Stimulated activated CD4-positive, alpha-beta T cell treated with anti-CD3 and anti-CD28 coated beads, Interleukin-12 subunit alpha, Interleukin-12 subunit beta, amount 100 ng/mL, for 4 hours (primary cell): ENCODE measurements at places on chromosomes 4 and X.

DNA sequence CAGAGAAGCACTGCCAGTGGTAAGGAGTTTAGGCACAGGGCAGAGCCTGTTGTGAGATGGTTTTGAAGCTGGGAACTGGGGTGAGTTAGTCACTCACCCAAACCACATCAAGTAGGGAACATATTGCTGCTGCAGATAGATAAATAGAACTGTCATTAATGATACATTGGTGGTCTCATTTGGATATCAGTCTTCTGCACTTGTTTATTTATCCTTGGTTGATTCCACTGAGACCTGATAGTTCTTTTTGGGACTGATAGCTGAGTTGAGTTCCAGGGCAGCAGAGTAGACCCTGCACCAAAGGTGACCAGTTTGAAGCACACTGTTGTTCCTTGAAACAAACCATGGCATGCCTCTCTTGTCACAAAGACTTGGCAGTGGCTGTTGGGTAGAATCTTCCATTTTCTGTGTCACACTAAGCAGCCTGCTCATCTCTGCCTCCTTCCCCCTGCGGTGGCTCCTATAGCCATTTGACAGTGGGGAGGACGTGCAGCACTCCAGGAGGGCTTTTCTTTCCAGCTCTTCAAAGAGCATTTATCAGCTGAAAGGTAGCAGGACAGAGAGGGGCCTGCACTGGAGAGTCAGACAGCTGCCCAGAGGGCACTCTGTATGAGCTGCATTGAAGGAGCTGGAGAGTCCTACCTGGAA is 59.7 kb upstream of the TMEM164 start:
- DNase-seq: no peak

DNA sequence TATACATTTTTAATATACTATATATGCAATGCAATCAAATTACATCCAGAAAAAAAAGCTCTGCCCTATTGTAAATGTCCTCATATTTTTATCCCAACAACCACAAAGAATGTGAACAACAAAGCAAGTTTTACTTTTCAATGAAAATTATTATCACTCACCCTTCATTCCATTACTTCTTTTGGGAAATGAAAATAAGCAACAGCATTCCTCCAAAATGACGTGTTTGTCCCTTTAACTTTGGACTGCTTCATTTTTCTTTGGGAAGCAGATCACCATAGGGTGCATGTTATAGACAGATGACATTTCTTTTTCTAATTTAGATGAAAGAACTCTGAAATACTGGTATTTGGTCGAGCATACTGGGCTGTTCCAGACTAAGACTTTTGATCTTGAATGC is 667.1 kb upstream of the BOD1L1 start:
- no peak for DNase-seq

- no peak for DNase-seq
Observed at GRCh38 chr4:128517739-128518510, 230.3 kb upstream of the PGRMC2 start.

DNA sequence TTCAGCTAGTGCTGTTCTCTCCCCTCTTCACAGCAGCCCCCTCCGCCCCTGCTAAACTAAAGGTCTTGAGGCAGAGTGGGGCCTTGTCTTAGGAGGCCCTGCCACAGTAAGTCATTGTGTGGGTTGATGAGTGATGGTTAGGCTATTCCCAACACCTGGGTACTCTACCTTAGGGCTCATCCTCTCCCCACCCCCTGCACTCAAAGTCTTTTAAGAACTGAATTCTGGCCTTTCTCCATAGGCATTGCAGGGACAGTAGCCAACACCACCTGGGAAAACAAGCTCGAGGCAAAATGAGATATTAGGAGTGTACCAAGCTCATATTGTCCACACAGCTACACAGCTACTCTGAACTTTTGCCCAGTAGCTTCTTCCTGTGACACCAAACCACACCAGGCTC is 42.5 kb downstream of the RAB40AL start:
- no peak for DNase-seq

DNA sequence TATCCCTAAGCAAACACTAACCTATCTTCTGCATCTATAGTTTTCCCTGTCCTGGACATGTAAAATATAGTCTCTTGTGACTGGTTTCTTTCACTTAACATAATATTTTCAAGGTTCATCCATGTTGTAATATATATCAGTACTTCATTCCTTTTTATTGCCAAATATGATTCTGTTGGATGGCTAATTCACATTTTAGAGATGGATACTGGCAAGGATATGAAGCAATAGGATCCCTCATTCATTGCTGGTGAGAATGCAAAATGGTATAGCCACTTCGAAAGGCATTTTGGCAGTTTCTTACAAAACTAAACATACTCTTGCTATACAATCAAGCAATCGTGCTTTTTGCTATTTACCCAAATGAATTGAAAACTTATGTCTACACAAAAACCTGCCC is 6.7 kb downstream of the TCEAL9 start:
- DNase-seq: no peak

DNA sequence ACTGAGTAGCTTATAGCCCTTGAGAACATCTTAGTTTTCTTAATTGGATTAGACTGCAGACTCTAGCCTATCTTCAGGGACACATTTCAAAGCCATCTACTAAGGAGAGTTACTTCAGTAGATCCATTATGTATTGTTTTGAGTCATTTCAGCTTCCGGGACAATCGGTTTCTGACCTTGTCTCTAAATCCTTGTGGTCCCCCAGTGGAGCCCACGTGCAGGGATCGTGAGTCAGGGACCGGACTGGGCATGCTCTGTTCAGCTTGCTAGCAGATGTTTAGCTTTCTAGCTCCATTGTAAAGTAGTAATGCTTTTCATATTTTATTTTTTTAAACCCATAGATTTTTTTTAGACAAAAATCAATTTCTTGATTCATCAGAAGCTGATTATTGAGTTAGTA is 211.9 kb upstream of the PRPS2 start:
- no peak for DNase-seq

GRCh38 chr4:114264877-114265291 is 285.4 kb upstream of the ARSJ start:
- DNase-seq: no peak

- DNase-seq: no peak
Observed at GRCh38 chrX:153635388-153635787, 11.6 kb upstream of the DUSP9 start.

DNA sequence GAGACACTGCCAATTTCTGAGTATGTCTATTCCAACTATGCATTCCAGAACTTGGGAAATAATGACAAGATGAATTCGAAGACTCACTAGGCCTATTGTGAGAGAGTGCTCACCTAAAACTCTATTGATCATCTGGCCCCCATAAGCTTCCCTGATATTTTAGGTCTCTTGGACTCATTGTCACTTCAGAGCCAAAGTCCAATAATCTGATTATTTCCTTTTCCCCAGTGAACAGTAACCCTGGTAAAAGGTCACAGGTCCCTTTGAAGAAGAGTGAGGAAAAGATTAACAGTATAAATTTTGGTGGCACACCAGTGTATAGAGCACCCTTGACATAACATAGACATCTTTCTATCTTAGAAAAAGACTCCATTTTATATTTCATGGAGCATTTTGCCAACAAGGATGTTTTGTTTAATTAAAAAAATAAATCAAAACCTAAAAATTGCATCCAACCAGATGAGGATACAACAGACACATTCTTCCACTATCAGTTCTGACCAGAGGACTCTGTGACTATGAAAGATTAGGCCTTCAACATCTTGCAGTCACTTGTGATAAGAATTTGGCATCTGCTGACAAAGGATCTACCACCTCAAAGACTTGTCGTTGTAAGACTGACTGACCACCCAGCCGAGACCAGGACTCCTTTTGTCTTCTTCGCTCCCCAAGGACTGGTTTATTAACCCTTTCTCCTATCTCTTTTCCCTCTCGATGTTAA is 191.9 kb downstream of the MAB21L2 start:
- DNase-seq: no peak

DNA sequence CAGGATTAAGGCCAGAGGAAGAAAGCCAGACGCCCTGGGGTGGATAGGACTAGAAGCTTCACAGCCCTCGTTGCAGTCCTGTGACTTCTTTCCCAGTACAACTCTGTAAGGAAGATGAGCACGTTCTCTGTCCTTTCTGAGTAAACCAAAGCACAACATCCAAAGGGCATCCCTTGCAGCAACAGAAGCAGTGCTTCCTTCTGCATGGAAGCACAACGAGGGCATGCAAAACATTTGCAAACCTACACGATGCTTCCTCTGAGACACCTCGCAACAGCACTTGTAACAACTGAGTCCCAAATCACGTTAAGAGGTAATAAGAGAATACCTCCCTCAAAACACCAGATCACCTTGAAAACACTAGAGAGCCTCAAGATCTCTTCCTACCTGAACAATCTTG is 335.7 kb upstream of the RASGEF1B start:
- DNase-seq: no peak

- no peak for DNase-seq
Observed at GRCh38 chr4:139550724-139551429, 5.1 kb downstream of the SETD7 start.

GRCh38 chr4:169332583-169332982 is 61.8 kb upstream of the SH3RF1 start:
- DNase-seq: no peak

DNA sequence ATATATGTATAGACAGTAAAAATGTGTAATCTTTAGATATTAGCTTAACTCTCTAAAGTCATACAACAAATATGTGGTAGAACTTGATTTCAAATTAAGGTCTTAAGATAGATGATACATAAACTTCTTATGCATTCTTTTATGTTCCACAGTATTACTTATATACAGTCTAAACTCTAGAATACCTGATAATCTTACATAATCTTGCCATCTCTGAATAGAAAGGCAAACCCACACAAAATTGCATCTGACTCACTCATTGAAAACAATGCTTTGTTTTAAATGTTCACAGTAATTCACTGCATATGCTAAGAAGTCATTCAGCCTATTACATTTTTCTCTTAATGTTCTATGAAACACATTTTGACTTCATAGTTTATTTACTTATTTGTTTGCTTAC is 10.1 kb downstream of the SULT1B1 start:
- DNase-seq: no peak

GRCh38 chrX:37745835-37746217 is 34.0 kb upstream of the CYBB start:
- DNase-seq: no peak

- DNase-seq: no peak
Observed at GRCh38 chr4:124389591-124389990, 322.9 kb downstream of the ANKRD50 start.

DNA sequence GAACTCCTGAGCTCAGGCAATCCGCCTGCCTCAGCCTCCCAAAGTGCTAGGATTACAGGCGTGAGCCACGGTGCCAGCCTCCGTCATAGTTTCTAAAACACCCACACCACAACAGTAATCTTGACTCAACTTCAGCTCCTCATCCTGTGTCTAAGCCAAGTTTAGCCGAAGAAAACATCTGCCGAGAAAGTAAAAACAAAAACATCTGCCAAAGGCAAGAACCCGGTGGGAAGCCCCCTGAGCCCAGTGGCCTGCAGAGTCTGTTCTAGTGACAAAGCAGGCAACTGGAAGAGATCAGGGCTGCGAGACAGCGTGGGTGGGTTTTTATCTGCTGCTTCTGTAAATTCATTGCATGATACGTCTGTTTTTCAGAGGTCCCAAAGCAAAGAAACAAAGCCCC is 26.6 kb upstream of the CD99 start:
- no peak for DNase-seq

GRCh38 chrX:2348211-2348610 is 152.6 kb downstream of the DHRSX start:
- DNase-seq: no peak

DNA sequence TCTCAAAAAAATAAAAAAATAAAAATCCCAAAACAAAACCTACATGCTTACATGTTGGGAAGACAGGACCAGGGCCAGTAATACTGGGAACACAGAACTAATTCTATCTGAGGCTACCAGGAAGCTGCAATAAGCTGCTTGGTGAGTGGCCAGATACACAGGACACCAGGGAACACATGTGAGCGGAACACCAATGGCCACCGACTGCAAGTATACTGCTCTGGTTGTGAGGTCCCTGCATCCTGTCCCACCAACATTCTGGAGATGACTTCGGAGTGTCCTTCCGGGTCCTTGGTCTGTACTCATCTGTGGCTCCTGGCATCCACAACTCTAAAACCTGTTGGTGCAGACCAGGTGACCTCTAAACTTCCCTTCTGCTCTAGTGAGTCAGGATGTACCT is 2.7 kb downstream of the TNIP2 start:
- DNase-seq: no peak

DNA sequence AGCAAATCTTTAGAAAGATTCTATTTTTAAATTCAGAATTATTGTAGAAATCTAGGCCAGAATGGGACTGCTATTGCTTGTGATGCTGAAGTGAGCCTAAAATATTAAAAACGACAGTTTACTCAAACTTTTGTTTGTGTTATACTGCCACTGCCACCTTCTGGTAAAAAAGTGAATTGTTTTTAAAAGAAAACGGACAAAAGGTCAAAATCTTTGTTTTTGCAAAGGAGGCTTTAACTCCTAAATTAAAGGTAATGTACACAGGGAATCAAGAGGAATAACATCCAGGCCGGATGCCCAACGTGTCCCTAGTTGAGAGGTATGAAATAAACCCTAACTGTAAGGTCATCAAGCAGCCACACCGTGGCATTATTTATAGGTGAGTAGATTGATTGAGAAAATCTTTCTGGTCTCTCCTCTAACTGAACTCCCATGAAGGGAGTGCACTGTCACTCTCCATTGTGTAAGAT is 338.3 kb upstream of the GALNT7 start:
- DNase-seq: no peak

GRCh38 chr4:146639506-146639932 is 826 bp downstream of the POU4F2 start:
- DNase-seq: no peak
